ENCODE measurements at places on chromosomes 6 and 20.

GRCh38 chr6:137541534-137542063 is 47.4 kb upstream of the OLIG3 start:
- no peak for DNase-seq

DNA sequence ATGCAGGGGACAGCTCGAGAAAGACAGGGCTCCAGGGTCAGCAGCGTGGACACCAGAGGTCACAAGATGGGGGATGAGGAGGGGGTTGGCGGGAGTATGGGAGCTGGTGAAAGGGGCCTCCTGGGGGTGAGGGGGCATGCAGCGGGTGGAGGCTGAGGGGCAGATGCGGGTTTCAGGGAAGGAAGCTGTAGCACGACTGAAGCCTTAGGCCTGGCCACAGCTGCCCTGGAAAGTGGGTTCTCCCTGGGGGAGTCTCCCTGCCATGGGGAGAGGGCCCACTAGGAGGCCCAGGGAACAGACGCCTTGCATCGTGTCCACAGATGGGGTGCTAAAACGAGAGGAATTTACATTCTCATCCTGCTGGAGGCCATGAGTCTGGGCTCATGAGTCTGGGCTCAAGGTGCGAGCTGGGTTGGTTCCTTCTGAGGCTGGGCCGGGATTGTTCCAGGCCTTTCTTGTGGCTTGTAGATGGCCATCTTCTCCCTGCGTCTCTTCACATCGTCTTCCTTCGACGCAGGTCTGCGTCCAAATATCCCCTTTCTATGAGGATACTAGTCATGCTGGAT is 18.0 kb downstream of the APCDD1L start:
- no peak for DNase-seq

GRCh38 chr20:63562461-63563224 is 8.7 kb downstream of the FNDC11 start:
- no peak for DNase-seq

DNA sequence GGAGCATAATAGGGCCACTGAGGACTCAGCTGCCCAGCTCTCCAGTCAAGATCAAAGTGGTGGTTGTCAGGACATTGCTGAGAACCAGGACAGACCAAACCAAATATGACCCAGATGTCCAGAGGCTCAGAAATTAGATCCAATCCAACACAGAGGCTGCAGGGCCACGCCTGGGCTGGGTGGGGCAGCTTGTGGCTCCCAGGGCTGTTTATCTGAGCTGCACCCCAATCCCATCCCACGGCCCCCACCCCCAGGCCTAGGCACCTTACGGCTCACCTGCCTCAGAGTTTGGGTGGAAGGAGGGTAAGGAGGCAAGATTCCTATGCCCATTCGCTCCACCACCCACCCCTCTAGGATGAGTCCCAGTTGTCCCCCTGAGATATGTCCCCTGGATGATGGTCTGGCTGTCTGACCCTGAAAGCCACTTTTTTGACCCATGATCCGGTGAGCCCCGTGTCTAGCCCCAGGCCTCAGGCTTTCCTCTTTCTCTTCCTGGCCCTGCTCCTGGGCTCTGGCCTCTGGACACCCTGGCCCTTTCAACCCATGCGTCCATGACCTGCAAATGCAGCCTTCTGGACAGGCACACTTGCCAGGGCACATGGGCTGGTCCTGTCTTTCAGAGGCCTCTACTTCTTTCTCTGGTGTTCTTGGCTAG is 40.0 kb downstream of the CPXM1 start:
- DNase-seq: no peak

GRCh38 chr6:160398674-160399271 is 50.6 kb downstream of the SLC22A3 start:
- no peak for DNase-seq

GRCh38 chr6:70210462-70210861 is 92.4 kb downstream of the COL9A1 start:
- no peak for DNase-seq

GRCh38 chr6:94349227-94349626 is 929.9 kb upstream of the EPHA7 start:
- DNase-seq: no peak

DNA sequence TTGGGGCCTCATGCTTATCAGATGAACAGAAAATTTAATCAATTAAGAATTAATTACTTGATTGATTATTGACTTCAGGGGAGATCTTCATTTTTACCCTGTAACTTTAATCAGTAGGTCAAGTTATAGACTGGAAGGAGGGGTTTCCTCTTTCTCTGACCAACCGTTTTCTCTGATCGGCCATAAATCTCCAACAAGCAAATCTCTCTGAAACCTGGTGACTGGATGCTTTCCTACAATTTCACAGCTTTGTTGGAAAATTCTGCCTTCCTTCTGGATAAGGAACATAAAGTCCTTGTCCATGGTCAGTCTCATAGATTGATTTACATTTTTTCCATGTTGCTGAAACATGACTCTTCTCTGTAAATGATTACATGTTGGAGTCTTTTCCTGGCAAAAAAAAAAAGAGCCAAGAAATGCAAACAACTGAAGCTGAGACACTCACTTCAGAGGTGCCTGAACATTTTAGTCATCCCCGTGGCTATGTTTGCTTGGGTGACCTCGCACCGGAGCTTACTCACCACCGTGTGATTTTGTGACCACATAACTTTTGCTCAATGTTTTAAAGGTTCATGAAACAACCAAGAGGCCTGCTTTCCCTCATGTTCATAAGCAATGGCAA is 31.0 kb downstream of the IRF4 start:
- DNase-seq: no peak

GRCh38 chr6:89675949-89676748 is 37.6 kb upstream of the LYRM2 start:
- DNase-seq: no peak

- no peak for DNase-seq
Observed at GRCh38 chr6:15530411-15530810, 132.4 kb downstream of the DTNBP1 start.

DNA sequence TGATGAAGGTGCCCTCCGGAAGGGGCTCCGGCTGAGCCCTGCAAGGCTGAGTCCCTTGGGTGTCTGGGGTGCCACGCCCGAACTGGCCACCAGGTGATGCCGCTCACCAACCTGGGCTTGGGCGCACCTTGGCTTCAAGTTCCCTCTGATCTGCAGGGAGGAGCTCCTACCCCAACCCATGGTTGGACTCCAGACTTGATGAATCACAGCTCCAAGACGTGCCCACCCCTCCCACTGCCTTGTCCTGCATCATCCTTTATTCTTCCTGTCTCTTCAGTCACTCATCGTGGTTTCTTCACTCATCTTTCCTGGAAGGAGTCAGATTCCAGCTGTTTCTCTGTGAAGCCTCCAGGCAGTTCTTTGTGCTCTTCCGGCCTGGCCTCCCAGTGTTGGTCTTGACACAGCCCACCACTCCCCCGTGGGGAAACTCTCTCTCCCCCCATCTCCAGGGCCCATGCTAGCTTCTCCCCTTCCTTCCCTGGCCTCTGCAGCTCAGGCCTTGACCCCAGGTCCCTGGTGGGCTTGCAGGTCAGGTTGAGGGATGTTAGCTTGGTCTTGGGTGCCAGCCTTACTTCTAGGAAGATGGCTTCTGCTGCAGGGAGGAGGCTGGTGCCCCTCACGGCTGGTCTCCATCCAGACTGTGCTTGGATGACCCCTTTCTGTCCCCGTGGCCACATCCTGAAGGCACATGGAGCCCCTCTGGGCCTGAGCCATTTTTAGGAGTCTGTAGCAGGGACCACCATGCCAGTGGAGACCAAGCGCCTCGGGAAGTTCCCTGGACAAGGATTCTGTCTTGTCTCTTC is 2.6 kb upstream of the ZBP1 start:
- DNase-seq: peak; percentile 36

DNA sequence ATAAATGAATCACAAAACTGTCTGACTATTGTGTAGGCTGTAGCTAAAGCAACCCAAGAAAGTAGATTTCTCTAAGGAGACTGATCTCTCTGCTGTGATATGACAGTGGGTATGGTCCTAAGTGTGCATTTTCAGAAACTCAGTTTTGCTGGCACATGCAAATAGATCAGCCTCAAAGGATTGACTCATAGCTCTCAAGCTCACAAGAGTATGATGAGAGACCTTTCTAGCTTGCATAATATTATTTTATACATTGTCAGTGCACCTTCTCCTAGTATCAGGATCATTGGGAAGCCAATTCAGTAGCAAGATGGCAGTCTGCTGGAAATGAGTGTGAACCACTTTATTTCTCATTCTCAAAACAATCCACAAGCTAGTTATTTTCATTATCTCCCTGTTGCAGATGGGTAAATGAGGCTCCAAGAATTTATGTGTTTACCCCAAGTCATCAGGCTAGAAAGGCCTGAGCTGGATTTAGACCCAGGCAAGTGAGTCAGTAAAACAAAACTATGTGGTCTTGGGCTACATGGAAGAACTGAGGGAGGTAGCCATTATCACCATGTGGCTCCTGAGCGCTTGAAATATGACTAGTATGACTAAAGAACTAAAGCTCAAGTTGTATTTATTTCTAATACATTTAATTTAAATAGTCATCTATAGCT is 27.9 kb upstream of the PLCB4 start:
- no peak for DNase-seq

GRCh38 chr6:93779086-93779841 is 359.9 kb upstream of the EPHA7 start:
- DNase-seq: no peak

GRCh38 chr20:38034961-38035360 is 1.4 kb downstream of the RPRD1B start:
- no peak for DNase-seq

- DNase-seq: no peak
Observed at GRCh38 chr6:47016909-47017308, 25.2 kb downstream of the ADGRF1 start.

- no peak for DNase-seq
Observed at GRCh38 chr6:99613409-99613704, 6.7 kb downstream of the PRDM13 start.

All from stimulated activated CD4-positive, alpha-beta T cell treated with anti-CD3 and anti-CD28 coated beads, Interleukin-1b, Interleukin-23, amount 100 ng/mL, for 1 hour (primary cell).